ENCODE measurements at places on chromosomes 2 and 18. TPM values are rescaled to one million over a fixed set of nuclear protein-coding genes. Genes with fewer than 3 reads are reported as not detected.

The IL1F10 gene
- total RNA-seq, result not detected

GRCh38 chr2:124888431-124888830, 863.3 kb downstream of the CNTNAP5 start:
- DNase-seq, result no peak

The NEU2 gene
- not detected for total RNA-seq

DNA sequence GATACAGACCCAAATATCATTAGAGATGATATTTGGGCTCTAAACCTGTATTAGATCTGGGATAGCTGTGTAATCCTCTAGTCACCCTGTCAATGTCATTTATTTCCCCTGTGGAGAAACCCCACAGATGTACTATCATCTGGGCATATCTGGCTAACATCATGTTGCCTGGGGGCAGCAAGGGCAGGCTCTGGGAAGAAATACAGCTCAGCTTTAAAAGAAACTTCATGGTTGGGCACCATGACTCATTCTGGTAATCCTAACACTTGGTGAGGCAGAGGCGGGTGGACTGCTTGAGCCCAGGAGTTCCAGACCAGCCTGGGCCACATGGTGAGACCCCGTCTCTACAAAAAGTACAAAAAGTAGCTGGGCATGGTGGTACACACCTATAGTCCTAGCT, 282.5 kb downstream of the SLC8A1 start:
- DNase-seq, result no peak

DNA sequence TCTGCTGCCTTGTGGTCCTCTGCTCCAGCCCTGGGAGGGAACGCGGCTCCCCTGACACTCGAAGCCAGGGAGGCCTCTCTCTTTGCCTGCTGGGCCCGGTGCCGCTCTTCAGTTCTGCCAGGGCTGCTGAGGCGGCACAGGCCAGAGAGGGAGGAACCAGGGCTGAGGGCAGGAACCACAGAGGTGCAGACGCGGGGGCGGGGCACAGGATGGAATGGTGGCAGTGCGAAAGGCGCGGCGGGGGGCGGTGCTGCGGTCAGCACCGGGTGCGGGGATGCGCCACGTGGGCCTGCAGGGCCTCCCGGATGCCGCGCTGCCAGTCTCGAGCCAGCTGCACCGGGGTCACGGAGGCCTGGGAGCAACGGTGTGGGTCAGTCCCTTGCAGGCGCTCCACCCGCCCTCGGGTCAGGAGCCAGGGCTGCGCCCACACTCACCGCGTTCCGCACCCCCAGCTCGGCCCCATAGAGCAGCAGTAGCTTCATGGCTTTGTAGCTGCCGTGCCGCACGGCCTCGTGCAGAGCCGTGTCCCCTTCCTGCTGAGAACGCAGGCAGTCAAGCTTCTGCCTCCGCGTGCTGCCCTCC, 4.4 kb downstream of the ANKRD23 start:
- DNase-seq, result peak; percentile 85

GRCh38 chr2:220469201-220469600, 841.8 kb downstream of the SLC4A3 start:
- no peak for DNase-seq

- no peak for DNase-seq
Measured at GRCh38 chr18:73677450-73677849, 470.2 kb downstream of the FBXO15 start.

The WDR33 gene
- total RNA-seq, result 86.2 TPM
